Retinal pigment epithelial cell (primary cell): ENCODE measurements at places on chromosomes 6 and 20.

GRCh38 chr20:19683188-19683587 is 74.9 kb upstream of the RIN2 start:
- DNase-seq, result no peak

DNA sequence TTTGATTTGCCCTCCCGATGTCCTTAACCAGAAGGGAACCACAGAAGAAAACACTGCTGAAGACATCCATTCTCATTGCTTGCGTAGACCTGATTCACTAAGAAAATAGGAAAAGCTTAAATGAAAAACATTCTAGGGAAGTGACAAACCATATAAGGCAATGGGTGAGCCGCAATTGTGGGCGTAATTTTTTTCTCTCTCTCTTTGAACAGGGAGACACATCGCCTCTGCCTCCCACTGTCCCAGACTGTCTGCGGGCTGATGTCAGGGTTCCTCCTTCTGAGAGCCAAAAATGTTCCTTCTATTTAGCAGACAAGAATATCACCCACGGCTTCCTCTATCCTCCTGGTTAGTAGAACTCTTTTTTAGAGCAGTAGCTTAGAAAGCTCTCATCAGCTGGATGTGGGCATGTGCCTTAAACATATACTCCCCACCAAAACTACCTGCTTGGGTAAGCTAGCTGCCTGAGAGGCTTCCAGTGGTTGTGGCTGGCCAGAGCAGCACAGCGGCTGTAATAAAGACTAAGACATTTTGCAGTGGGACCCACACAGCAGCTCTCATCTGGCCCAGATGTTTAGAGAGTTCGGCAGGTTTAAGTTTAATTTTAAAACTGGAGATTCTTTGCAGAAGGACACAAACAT is 22.7 kb upstream of the CTAGE9 start:
- DNase-seq, result no peak

DNA sequence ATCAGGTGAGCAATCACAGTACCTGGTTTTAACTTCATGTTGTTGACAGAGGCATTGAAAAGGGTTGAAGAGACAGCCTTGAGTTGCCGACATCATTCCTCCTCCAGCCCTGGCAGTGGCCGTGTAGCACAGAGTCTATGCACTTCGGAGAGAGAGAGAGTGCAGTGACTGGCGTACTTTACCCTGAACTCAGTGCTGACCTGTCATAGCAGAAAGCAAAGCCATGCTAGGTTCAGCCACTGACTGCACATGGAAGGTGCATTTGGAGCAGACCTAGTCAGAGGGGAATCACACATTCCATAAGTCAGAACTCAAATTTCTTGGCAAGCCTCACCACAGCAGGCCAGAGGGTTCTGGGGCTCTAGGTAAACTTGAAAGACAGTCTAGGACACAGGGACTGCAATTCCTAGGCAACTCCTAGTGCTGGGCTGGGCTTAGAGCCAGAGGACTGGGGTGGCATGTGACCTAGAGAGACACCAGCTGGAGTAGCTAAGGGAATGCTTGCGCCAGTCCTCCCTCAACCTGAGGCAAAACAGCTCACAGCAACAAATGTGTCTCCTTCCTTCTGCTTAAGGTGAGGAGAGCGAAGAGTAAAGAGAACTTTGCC is 69.1 kb downstream of the ELOVL4 start:
- no peak for DNase-seq

DNA sequence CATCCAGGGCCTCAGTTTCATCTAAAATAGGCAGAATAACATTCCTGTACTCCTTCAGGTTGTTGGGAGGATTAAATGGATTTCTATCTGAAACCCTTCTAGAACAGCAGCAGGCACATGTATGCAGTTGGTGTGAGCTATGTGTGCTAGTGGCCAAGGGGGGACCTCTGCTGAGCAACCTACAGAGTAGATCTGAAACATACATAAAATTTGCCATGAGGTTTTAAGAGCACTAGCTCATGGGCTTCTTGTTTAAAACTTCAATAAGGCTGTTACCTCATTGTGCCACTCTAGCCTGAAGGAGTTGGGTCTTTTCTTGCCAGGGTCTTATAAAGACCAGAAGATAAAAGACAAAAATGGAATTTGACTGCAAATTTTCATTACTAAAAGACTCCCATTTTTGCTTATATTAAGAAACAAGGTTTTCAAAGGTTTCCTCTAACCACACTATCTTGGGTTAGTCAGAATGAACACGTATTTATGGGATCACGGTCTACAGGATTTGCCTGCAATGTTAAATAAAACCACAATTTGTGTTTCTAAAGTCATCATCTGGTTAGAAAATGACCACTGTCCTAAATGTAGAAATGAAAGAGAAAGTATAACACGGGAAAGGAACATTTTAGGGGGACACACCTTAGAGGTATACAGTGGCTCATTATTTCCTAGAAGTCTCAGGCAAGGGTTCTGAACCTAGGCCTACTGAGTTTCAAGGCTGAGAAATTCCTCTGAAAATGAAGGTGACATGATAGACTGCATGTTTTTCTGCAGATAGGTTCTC is 144.9 kb upstream of the OLIG3 start:
- no peak for DNase-seq

GRCh38 chr20:47662483-47663353 is 122.6 kb downstream of the SULF2 start:
- no peak for DNase-seq

DNA sequence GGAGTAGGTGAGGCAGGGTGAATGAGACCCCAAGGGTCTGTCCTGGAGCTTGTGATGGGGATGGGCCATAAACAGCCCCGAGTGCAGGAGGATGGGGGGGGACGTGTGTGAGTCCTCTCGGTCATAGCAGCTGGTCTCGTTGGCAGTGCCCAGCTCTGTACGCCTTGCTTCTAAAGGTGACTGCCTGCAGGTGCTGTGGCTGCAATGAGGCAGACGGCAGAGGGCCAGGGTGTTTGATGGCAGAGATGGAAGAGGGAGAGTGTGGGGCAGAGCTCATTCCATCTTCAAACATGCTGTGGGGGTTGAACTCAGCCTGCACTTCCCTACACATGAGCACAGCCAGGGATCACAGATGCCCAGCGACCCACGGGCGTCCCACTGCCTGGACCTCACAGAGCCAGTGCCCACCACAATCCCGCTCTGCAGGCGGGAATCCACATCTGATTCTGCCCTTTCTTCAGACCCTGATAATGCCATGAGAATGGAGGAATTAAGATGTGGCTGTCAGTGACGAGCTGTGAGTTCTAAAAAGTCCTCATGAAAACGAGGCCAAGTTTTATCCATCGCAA is 123.3 kb upstream of the CDH4 start:
- DNase-seq, result no peak

- DNase-seq, result no peak
These were observed 20.0 kb downstream of the HLA-B start for GRCh38 chr6:31336896-31337496.

DNA sequence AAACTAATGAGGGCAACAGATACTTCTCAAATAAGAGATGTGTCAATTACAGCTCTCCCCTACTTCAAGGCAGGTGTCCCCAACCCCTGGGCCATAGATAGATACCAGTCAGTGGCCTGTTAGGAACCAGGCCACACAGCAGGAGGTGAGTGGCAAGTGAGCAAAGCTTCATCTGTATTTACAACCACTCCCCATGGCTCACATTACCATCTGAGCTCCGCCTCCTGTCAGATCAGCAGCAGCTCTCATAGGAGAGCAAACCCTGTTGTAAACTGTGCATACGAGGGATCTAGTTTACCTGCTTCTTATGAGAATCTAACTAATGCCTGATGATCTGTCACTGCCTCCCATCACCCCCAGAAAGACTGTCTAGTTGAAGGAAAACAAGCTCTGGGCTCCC is 422.1 kb downstream of the GJA1 start:
- DNase-seq, result no peak

DNA sequence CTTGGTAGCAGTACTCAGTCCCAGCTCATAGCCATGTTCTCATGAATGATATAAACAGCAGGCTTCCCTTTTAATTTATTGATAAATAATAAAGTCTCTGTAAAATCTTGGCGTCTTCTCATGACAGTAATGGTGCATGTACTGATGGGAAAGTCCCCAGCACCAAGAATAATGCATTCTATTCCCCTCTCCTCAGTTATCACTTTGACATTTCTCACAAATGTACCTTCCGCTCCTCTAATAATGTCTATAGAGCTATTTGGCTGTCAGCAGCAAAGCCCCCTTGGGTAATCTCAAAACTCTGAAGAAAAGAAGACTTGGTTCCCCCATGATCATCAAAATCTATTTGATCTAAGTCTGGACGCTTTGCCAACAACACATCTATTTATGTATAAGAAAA is 185.0 kb upstream of the SPTLC3 start:
- no peak for DNase-seq

DNA sequence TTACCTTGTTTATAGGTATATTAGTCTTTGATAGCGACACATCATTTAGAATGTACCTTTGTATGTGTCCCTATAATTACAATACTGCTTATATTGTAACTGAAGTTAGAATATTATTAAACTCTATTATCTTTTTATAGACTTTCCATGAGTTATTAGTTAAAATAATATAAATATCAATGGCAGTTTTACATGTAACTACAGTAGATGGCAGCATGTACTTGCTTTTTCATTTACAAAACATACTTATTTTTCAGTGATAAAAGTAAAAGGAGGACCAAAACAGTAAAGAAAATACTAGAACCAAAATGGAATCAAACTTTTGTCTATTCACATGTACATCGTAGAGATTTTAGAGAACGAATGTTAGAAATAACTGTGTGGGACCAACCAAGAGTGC is 364.3 kb downstream of the RIMS1 start:
- no peak for DNase-seq

DNA sequence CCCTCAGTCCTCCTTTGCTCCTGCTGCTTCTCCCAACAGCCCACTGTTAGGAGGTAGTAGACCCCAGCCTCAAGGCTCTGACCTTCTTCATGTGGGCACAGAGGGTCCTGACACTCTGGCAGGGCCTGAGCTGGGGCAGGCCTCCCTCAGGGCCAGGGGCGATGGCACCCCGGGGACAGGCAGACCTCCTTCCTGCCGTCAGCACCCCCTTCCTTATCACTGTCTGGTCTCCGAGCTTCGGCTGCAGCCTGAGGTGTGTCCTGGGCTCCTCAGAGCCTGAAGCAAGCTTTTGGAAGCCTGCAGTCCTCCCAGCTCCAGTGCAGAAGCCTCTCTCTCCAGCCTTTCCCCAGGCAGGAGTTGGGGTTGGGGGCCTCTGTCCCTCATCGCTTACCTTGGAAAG is 22.0 kb downstream of the SPDEF start:
- DNase-seq, result no peak

DNA sequence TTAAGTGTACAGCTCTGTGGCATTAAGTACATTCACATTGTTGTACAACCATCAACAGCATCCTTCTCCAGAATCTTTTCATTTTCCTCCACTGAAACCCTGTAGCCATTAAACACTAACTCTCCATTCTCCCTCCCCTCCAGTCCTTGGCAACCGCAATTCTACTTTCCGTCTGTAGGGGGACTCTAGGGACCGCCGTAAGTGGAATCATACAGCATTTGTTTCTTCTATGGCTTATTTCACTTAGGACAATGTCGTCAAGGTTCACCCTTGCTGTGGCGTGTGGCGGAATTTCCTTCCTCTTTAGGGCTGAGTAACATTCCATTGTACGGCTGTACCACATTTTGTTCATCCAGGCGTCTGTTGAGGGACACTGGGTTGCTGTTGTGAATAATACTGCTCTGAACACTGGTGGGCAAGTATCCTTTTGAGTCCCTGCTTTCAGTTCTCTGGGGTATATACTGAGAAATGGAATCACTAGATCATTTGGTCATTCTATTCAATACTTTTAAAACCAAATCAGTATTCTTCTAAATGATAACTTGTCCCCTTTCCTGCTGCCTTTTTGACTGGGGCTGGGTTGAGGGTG is 50.7 kb downstream of the PPP1R3G start:
- no peak for DNase-seq

DNA sequence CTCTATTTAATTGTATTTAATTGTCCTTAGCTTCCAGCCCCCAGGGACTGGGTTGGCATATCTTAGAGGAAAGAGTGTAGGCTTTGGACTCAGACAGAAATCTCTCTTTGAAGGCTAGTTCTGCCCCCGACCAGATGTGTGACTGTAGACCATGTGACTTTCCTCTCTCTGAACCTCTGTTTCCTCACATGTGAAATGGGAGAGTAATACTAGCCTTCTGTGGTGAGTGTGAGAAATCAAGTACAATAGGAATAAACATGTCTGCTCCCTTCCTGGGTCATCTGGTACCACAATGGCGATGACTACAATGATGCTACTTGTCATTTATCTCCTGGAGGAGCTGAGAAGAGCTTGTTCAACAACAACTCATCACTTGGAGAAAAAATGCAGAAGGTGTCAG is 179.9 kb downstream of the LRFN2 start:
- no peak for DNase-seq

DNA sequence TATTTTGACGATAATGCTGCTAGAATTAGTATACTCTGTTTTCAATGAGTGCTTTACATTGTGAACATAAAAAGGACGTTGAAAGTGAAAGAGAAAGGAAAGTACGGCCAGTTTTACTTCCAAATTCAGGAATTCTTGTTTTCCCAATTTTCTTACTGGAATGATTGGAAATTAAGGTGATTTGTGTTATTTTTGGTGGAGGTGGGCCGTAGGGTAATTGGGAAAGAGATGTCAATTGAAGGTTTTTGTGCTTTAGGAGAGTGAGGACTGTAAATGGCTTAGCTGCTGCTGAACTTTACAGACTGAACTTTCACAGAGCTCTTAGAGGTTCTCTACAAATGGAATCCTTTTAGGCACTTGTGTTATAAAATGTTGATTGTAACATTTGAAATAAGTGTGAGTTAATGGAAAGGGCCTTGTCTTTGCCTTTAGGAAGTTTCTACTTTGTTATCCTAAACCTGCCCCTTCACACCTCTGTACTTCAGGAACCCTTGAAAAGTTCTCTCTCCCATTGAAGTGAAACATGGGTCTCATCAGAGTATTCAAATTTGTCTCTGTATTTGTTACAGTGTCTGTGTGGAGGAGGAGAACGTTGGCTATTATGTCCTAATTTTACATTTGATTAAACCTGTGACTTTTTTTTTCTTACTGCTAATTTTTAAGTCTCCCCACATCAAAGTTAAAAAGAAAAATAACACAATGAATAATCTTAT is 256.4 kb downstream of the ARID1B start:
- DNase-seq, result no peak

DNA sequence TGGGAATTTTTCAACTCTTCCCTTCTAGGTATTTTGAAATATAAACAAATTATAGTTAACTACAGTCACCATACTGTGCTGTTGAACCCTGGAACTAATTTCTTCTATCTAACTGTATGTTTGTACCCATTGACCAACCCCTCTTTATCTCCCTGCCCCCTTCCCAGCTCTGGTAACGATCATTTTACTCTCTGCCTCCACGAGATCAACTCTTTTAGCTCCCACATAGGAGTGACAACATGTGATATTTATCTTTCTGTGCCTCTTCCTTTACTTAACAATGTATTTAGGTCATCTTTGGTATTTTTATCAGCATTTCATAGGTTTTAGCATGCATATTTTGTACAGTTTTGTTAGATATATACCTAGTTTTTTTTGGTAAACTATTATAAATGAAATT is 45.9 kb downstream of the ASXL1 start:
- DNase-seq, result no peak

GRCh38 chr20:55269913-55270312 is 735.4 kb downstream of the CBLN4 start:
- DNase-seq, result no peak

- DNase-seq, result no peak
These were observed 1.0 kb upstream of the LY6G6D start for GRCh38 chr6:31713991-31714684.

- DNase-seq, result no peak
These were observed 47.7 kb upstream of the RNF182 start for GRCh38 chr6:13877051-13877450.
